NCI-H2081 (cell line): ENCODE measurements at places on chromosomes 7 and 10.

DNA sequence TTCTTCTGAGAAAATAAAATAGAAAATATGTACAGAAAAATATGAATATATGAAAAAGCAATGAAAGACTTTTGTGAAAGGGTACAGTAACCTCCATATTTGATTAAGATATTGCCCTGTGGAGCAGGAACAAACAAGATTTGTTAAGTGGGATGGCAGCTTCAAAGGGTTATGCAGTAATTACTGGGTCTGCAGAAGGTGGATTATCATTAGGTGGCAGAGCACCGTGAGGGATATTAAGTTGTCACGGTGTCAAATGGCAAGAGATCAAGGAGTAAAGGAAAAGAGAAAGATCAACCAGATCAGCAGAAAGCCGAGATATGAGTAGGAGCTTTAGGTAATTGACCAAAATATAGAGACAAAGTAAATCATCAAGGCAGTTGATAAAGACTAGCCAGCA is 44.1 kb downstream of the DGKB start:
- peak; percentile 93 for DNase-seq

DNA sequence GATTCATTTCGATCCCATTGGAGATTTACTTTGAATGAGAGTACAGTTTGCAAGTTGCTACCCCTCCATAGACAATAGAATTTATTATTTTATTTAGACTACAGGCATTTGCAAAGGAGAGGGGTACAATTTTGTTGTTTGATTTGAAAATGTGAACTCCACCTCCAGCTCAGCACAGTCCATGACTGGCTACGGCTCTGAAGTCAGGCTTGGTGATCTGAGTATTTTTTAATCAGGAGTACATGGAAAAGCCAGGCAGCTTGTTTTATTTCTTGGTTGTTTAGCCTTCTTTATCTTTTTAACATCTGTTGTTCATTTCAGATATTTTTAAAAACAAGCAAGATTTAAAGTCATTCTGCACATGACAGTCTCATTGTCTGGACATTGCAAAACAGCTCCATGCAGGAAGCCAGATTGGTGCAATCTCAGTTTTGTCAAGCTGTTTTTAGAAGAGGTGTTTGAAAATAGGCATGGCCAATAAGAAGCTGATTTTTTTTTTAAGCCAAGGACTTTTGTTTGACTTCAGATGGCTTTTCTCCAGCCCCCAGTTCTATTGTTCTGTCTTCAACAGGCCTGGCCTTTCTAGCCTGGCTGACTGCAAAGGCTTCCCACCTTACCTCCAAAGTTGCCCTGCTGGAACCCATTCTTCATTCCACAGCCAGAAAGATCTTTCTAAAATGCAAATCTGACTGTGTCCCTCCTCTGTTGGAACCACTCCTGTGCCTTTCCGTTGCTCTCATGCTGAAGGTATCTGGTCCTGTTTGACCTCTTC is 12.2 kb downstream of the PLXDC2 start:
- no peak for DNase-seq

GRCh38 chr10:103663802-103664201 is 170.3 kb downstream of the NEURL1 start:
- DNase-seq, result peak; percentile 84

- DNase-seq, result no peak
These were observed 47.2 kb upstream of the SFTPD start for GRCh38 chr10:79995979-79996634.

GRCh38 chr7:137371616-137372015 is 28.1 kb upstream of the PTN start:
- no peak for DNase-seq

DNA sequence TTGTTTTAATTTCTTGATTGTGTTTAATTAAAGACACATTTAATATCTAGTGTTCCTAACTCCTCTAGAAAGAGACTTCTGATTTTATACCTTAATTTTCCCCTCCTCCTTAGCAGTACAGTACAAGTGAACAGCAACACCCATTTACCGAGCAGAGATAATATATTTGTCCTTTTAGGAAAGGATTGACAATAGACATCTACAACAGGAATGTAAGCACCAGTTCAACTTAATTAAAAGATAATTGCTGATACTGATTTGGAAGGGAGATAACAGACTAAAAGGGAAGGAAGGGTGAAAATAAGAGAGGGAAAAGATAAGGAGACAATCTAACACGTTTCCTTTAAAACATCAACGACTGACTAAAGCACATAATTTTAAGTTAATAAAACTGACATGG is 119.3 kb downstream of the SRPK2 start:
- DNase-seq, result no peak

DNA sequence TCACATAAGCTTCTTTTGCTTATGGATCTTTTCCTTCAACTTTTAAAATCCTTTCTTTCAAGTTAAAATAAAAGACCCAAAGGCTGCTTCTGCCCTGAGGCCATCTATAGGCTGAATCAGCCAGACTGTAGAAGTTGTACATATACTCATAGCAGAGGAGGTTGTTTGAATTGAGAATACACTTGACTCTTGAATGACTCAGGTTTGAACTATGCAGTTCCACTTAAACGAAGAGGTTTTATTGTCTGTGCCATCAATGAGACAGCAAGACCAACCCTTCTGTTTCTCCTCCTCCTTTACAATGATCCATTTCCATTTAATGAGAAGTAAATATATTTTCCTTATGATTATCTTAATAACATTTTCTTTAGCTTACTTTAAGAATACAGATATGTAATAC is 5.8 kb downstream of the ZNF365 start:
- DNase-seq, result no peak

DNA sequence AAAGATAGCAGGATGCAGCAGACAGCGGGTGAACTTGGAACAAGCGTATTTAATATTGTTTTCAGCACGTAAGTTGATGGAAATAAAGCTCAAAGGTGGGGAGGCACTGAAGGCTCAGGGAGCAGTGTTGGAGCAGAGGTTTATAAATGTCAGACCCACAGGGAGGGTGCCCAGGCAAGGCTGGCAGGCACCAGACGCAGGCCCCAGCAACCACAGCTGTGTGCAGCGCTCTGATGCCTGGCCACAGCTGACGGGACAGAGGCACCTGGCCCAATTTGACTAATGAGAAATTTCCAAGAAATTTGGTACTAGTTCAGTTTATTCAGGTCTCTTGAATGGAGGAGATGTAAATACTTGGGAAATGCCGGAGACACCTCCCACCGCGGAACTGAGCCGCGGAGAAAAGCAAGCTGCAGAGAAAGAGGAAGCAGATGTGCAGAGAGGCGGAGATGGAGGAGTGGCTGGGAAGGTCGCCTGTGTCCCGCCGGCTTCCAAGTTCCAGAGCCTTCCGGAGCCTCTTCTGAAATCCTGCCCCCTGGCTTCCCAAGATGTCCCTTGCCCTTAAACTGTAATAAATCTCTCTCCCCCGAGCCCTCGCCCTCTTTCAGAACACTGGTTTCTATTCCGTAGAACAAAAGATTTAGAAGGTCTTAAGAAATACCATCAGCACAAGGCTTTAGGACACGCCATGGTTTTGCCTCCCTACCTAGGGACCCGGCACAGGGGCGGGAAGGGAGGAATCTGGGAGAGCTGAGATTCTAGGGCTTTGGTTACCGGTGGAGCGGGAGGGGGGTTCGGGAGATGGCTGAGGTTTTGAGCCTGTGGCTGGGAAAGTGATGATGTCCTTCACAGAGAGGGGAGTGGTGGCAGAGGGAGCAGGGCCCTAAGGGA is 38.4 kb upstream of the PLXNA4 start:
- no peak for DNase-seq

DNA sequence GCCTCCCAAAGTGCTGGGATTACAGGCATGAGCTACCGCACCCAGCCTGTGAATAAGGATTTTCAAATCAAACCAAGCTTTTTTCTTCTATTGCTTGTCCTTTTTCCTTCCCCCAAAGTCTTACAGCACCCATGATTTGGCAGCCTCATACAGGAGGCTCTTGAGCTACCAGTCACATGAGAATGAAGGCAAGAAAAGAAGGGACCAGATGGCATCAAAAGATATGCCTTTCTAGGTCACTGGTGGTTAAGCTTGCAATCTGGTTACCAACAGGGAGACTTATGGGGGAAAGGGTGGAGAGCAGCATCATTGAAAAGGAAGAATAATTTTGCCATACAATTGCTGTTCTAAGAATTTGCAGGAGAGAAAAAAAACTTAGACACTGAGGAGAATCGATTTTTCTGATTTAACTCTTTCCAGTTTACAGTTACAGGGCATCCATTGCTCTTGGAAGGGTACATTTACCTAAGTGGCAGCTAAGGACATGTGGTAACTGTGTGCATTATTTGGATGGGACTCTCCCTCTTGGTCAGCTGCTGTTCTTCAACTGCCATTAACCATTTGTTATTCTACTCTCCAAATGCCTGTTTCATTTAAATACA is 29.5 kb downstream of the SMNDC1 start:
- no peak for DNase-seq

GRCh38 chr10:121514141-121514865 is 83.9 kb downstream of the FGFR2 start:
- no peak for DNase-seq

DNA sequence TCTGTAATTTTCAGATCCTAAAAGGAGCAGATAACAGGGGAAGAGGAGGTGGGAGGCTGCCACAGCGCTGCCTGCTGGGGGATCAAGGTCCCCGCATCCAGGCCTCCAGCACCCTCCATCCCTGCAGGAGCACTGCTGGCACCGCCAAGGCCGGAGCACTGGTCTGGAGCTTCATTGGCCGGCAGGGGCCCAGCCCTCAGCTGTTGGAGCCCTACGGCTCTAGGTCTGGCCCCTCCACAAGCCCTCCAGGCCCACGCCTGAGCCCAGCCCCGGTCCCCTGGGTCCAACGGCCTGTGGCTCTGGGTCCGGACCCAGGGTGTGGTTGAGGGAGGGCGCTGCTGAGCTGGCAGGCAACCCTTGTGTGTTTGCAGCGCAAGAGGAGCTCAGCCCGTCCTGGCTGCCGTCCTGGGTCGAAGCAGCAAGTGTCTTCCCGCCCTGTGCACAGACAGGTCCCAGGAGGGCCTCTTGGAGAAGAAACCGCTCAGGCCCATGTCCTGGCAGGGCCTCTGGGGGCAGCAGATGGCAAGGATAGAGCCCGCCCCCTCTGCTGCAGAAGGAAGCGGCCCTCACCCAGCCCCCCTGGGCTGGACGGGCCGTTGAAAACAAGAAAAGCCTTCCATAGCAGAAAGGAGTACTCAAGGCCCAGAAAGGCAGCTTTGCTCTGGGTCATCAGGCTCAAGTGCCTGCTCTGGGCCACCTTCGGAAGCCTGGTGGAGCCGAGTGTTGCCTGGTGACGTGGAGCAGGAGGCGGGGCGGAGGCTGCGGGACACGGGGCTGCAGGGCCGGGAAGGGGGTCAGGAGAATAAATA is 54.3 kb upstream of the TNRC18 start:
- no peak for DNase-seq

GRCh38 chr10:113099431-113100183 is 149.6 kb downstream of the TCF7L2 start:
- DNase-seq, result no peak

DNA sequence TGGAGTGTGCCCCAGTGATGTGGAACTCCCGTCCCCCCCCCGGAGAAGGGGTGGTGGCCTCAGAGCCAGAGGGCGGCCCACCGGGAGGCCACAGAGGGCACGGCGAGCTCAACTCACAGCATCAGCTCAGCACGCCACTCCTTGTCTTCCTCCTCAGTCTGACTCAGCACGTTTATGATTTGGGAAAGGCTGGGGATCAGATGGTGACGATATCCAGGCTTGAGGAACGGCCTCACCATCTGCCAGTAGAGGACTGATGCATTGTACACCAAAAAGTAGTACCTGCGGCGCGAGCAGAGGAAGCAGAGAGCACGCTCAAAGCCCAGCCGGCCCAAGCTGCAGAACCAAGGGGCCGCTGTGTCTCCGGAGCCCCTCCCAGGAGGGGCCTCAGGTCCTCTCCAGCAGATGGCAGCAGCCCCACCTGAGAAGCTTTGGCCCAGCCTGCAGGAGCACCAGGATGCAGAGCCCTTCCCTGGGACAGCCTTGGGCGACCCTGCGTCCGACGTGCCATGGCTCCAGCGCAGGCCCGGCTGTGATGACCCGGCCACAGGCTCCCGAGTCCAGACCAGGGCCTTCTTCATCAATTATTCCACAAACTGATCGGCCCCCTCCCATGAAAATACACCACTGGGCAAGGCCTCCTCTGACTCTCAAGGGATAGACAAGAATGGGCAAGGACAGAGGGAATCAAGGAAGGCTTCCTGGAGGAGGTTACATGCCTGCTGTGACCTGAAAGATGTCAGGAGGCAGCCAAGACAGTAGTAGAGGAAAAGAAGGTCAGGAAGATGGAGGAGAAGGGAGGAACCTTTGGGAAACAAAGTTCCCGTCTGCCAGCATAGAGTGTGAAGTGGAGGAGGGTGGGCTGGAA is 3.7 kb downstream of the CFAP46 start:
- DNase-seq, result no peak

- DNase-seq, result no peak
These were observed 75.1 kb downstream of the HGF start for GRCh38 chr7:81694711-81695110.

DNA sequence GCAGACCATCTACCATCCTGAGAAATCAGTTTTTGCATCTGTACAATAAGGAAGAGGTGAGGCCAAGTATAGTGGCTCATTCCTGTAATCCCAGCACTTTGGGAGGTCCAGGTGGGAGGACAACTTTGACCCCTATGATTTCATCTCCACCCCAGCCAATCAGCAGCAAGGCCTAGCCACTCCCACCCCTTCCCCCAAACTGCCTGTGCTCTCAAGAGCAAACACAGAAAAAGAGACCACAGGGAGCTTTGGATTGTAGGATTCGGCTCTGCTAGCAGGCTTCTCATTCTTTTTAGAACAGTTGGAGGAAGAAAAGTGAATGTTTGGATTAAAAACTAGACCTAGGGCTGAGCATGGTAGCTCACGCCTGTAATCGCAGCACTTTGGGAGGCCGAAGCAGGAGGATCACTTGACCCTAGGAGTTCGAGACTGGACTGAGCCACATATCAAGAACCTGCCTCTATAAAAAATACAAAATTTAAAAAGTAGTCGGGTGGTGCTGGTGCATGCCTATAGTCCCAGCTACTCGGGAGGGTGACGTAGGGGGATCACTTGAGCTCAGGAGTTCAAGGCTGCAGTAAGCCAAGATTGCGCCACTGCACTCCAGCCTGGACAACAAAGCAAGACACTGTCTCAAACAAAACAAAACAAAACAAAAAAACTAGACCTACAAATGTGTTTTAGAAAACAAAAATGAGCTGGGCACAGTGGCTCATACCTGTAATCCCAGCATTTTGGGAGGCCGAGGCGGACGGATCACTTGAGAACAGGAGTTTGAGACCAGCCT is 25.1 kb upstream of the PROSER2 start:
- DNase-seq, result no peak

GRCh38 chr10:79090134-79090803 is 21.5 kb downstream of the ZMIZ1 start:
- peak; percentile 15 for DNase-seq
